Activated T-cell treated with anti-CD3 and anti-CD28 coated beads, Interleukin-2, amount 50 U/mL, for 72 hours (primary cell): ENCODE measurements at places on chromosomes 2 and 18. TPM values are rescaled to one million over a fixed set of nuclear protein-coding genes. Genes with fewer than 3 reads are reported as not detected.

DNA sequence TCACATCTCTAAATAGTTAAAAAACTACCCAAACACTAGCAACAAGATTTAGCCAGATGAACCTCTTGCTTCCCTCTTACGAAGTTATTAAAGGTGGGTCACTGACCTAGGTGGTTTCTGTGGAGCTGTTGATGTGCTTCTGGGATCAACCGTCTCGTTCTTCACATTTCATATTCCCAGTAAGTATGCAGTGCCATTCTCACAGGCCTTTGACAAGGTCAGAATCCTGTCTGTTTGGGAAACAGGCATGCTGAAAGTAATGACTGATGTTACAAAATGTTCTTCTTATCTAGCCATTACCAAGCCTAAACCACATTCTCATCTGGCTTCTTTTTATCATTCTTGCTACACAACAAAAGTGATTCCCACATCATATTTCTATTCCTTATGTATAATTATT lies 70.3 kb downstream of the WDR7 start:
- no peaks in the 10 kb centered on the region for H3K27me3 ChIP-seq
- no peak overlapping the region for H3K4me3 ChIP-seq

RESP18 gene
- not detected for total RNA-seq

HK2 gene
- total RNA-seq: 31.2 TPM

GRCh38 chr2:150320608-150321007 lies 166.9 kb downstream of the RND3 start:
- H3K4me3 ChIP-seq: no peak overlapping the region
- H3K27me3 ChIP-seq: no peaks in the 10 kb centered on the region
- H3K4me1 ChIP-seq: no peaks in the 10 kb centered on the region
- no peaks in the 10 kb centered on the region for H3K36me3 ChIP-seq
- DNase-seq: no peak

- peaks cover 12% of the 10 kb centered on the region for H3K27me3 ChIP-seq
- H3K36me3 ChIP-seq: no peaks in the 10 kb centered on the region
- no peak for DNase-seq
- H3K4me1 ChIP-seq: no peaks in the 10 kb centered on the region
Observed at GRCh38 chr18:10659000-10659399, 133.2 kb downstream of the NAPG start.

- DNase-seq: no peak
- no peaks in the 10 kb centered on the region for H3K27me3 ChIP-seq
- H3K4me1 ChIP-seq: no peaks in the 10 kb centered on the region
- no peak overlapping the region for H3K4me3 ChIP-seq
Observed at GRCh38 chr18:41756141-41756540, 198.9 kb upstream of the PIK3C3 start.

DNA sequence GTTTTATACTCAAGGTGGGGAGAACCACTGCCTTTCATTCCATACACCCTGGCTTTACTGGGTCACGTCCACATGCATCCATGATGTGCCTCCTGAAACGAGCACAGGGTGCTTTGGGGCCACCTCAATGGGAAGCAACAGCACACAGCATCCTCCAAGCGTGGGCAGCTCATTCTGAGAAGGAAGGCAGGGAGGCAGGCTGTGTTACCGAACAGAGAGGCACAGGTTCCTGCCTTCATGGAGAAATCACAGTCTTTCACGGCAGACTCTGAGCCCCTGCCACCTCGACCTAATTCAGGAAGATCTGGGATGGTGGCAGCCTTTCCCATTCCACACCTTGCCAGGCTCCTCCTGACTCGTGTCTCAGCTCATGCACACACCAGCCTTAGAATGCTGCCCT lies 130.1 kb downstream of the GBX2 start:
- DNase-seq: no peak
- H3K27ac ChIP-seq: no peak overlapping the region
- no peaks in the 10 kb centered on the region for H3K36me3 ChIP-seq
- peaks cover 25% of the 10 kb centered on the region for H3K27me3 ChIP-seq
- H3K4me3 ChIP-seq: no peak overlapping the region

GRCh38 chr18:37502036-37502435 lies 63.6 kb downstream of the CELF4 start:
- DNase-seq: no peak
- H3K4me1 ChIP-seq: no peaks in the 10 kb centered on the region
- peaks cover 13% of the 10 kb centered on the region for H3K27me3 ChIP-seq
- no peaks in the 10 kb centered on the region for H3K36me3 ChIP-seq

GRCh38 chr18:21958263-21958662 lies 211.1 kb upstream of the GATA6 start:
- DNase-seq: no peak
- peaks cover 25% of the 10 kb centered on the region for H3K27me3 ChIP-seq
- no peaks in the 10 kb centered on the region for H3K4me1 ChIP-seq
- H3K4me3 ChIP-seq: no peak overlapping the region
- no peak overlapping the region for H3K27ac ChIP-seq
- H3K36me3 ChIP-seq: no peaks in the 10 kb centered on the region

GRCh38 chr2:96502891-96503636 lies 2.1 kb downstream of the NEURL3 start:
- peaks cover 39% of the 10 kb centered on the region for H3K4me1 ChIP-seq
- H3K27me3 ChIP-seq: peaks cover 6% of the 10 kb centered on the region

SLC11A1 gene
- total RNA-seq: not detected

DNA sequence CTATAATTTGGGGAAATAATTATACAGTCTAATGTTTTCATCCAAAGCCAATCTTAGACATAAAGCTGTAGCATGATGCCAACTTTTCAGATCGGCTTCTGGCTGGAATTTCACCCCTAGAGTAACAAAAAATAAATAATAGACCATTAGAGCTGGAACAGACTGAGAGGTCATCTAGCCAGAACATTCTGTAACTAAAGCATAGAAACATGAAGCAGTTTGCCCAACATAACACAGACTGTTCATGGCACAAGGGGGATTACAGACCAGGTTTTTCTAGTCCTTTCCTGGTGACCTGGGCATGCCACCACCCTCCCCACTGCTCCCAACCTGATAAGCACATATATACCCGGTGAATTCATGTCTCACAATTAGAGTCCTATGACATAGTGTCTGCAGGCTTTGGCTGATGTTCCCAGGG lies 116.4 kb upstream of the PPP1CB start:
- no peaks in the 10 kb centered on the region for H3K27me3 ChIP-seq
- H3K4me3 ChIP-seq: no peak overlapping the region
- no peak overlapping the region for H3K27ac ChIP-seq
- peaks cover 19% of the 10 kb centered on the region for H3K4me1 ChIP-seq
- H3K36me3 ChIP-seq: no peaks in the 10 kb centered on the region

SPRED2 gene
- total RNA-seq: 4.3 TPM

GIGYF2 gene
- 61.2 TPM for total RNA-seq

- H3K4me1 ChIP-seq: peaks cover 12% of the 10 kb centered on the region
- H3K4me3 ChIP-seq: no peak overlapping the region
Observed at GRCh38 chr18:79632765-79633164, 46.8 kb upstream of the CTDP1 start.

GNAL gene
- total RNA-seq: 0.55 TPM

TACR1 gene
- not detected for total RNA-seq

DNA sequence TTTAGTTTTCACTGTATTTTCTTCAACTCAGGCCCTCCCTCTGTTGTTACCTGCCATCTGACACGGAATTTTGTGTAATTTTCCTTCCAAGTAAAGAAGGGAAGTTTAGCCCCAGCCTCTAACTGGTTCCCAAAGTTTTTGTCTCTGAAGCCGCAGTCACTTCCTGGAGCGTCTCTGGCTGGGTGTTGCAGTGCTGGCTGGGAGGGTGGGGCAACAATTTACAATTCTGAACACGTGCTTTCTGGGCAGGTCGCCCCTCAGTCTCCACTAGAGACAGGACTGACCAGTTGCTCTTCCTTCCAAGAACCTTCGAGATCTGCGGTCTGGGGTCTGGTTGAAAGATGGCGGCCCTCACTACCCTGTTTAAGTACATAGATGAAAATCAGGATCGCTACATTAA lies 3.5 kb downstream of the CNDP2 start:
- H3K4me3 ChIP-seq: peak overlapping the region; percentile 98
- DNase-seq: peak; percentile 42
- H3K27me3 ChIP-seq: no peaks in the 10 kb centered on the region
- peaks cover 33% of the 10 kb centered on the region for H3K4me1 ChIP-seq

DNA sequence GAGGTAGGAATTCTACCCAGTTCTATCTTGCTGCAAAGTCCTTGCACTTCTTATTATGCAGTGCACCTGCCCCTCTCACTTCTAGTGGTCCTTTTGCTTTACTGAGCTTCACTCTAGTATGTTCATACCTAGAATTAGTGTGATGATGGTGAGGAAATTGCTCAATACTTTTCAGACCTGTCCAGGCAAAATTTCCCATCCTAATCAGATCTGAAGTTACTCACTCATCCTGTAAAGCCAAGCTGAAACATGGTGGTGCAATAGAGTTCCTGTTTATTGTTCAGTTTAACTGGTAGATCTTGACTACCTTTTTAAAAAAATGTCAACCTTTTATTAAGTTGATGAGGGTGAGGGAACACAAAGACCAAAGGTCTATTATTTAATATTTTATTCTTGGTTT lies 12.6 kb upstream of the FIGN start:
- DNase-seq: no peak
- H3K4me3 ChIP-seq: no peak overlapping the region
- no peak overlapping the region for H3K27ac ChIP-seq
- no peaks in the 10 kb centered on the region for H3K27me3 ChIP-seq
- no peaks in the 10 kb centered on the region for H3K36me3 ChIP-seq

DTNA gene
- total RNA-seq: 0.84 TPM

FBLN7 gene
- total RNA-seq: 22.3 TPM

IL1B gene
- not detected for total RNA-seq

GALNT14 gene
- total RNA-seq: 0.81 TPM

- no peak for DNase-seq
- H3K4me1 ChIP-seq: peaks cover 5% of the 10 kb centered on the region
- no peaks in the 10 kb centered on the region for H3K36me3 ChIP-seq
- H3K27me3 ChIP-seq: peaks cover 24% of the 10 kb centered on the region
Observed at GRCh38 chr2:176585291-176585690, 316.0 kb downstream of the MTX2 start.

- peaks cover 27% of the 10 kb centered on the region for H3K4me1 ChIP-seq
- no peak overlapping the region for H3K27ac ChIP-seq
- no peak for DNase-seq
- H3K36me3 ChIP-seq: no peaks in the 10 kb centered on the region
- H3K27me3 ChIP-seq: no peaks in the 10 kb centered on the region
Observed at GRCh38 chr2:54962935-54963440, 87.3 kb downstream of the RTN4 start.

GKN1 gene
- total RNA-seq: not detected

CHAC2 gene
- 9.4 TPM for total RNA-seq

LYPD1 gene
- total RNA-seq: not detected

GRCh38 chr2:40384233-40384632 lies 67.7 kb downstream of the SLC8A1 start:
- DNase-seq: no peak
- H3K4me1 ChIP-seq: no peaks in the 10 kb centered on the region
- H3K27ac ChIP-seq: no peak overlapping the region
- no peak overlapping the region for H3K4me3 ChIP-seq

BOK gene
- total RNA-seq: 0.10 TPM

MEP1B gene
- not detected for total RNA-seq

BCL11A gene
- total RNA-seq: 1.2 TPM

DNA sequence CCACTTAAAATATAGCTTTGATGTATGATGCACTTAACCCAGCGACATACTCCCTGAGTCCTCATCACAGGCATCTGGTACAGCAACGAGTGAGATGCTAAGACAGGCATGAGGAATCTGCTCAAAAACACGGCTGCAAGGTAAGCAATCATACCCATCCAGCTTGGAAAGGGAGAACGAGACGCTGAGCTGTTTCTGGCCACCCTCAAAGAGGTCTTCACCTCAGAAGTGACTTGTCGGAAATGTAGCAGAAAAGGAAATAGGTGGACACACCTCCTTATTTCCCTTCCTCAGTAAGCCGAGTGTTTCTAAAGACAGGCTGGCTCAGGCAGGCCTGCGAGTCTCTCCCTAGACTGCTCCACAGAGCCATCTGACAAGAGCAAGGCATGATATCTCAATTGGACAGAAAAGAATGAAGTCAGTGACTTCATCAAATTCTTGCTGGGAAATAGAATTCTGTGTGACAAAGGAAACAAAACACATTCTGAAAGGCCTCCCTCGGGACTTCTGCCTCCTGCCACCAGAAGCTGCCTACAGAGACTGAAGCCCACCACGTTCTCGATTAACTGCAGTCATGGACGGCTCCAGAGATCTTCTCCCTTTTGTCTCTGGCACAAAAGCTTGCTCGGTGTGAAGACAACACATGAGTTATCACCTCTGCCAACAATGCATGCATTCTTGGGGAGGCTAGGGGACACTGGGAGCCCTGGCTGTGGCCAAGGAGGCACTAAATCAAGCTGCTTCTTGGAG lies 84.3 kb downstream of the UXS1 start:
- H3K36me3 ChIP-seq: no peaks in the 10 kb centered on the region
- H3K4me1 ChIP-seq: peaks cover under 1% of the 10 kb centered on the region
- no peak for DNase-seq
- H3K27me3 ChIP-seq: no peaks in the 10 kb centered on the region
- no peak overlapping the region for H3K27ac ChIP-seq

DNA sequence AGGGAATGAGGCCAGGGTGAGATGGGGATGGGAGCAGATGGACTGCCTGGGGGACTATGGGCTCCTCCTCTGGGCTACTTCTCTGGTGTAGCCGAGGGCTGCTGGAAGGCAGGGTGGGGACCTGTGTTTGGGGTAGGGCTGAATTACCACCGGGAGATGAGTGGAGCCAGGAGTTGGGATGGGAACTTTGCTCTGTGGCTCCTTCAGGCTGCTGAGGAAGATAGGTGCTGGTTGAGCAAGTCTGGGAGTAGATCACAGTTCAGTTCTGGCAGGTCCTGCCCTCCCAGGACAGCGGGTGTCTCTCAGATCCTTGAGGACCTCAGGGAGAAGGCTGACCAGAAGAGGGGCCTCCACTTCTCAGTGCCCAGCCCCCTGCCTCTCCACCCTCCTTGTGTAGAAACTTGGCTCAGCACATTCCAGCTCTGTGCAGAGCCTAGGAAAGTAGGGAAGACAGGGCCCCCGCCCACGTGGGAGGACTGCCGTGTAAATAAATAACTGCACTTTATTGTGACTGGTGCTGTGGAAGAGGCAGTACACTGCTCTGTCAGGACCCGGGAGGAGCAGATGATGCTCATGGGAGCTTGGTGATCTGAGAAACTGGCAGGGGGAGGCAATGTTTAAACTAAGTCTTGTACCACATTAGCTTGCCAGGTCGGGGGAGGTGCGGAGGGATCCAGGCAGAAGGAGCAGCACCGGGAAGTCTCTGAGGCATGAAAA lies 15.3 kb downstream of the TET3 start:
- no peaks in the 10 kb centered on the region for H3K27me3 ChIP-seq
- H3K27ac ChIP-seq: no peak overlapping the region

DNA sequence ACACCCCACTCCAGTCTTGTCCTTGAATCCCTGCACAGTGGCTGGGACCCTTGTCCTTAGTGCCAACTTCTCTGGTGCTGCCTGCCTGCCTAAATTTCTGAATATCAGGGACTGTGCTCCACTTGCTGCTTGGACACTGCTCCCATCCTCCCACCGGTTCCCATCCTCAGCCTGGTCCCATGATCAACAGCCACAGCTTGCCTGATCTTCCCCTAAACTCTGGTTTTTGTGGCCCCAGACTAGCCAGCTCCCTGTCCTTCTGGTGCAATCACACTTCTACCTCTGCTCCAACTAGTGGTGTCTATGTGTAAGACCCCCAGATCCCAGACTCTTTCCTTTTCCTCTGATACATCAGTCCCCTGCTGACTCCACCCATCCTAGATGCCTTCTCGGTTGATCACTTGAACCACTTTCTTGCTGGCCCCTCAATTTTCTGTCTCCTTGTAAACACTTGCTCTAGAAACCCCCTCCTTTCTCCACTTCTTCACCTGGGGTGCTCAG lies 37.2 kb upstream of the POLE4 start:
- H3K4me1 ChIP-seq: peaks cover 3% of the 10 kb centered on the region
- DNase-seq: no peak
- H3K36me3 ChIP-seq: no peaks in the 10 kb centered on the region
- H3K27me3 ChIP-seq: peaks cover 31% of the 10 kb centered on the region

GRCh38 chr18:56952026-56952425 lies 194.9 kb upstream of the BOD1L2 start:
- H3K4me1 ChIP-seq: no peaks in the 10 kb centered on the region
- H3K27me3 ChIP-seq: no peaks in the 10 kb centered on the region
- no peaks in the 10 kb centered on the region for H3K36me3 ChIP-seq
- no peak for DNase-seq
